ENCODE measurements at places on chromosomes 13 and 19.

- DNase-seq: no peak
Observed at GRCh38 chr13:38520041-38520440, 166.8 kb upstream of the FREM2 start.

- no peak for DNase-seq
Observed at GRCh38 chr13:112053167-112053743, 13.7 kb upstream of the SOX1 start.

DNA sequence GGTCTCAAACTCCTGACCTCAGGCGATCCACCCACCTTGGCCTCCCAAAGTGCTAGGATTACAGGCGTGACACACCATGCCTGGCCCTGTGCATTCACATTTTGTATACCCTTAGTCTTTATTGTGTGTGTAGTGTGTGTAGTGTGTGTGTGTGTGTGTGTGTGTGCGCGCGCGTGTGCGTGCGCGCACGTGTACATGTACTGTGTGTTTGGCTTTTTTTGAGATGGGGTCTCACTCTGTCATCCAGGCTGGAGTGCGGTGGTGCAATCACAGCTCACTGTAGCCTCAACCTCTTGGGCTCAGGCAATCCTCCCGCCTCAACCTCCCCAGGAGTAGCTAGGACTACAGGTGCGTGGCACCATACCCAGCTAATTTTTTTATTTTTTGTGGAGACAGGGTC lies 22.1 kb downstream of the ITM2B start:
- DNase-seq: no peak

GRCh38 chr13:71148396-71148795 lies 718.6 kb downstream of the DACH1 start:
- no peak for DNase-seq

DNA sequence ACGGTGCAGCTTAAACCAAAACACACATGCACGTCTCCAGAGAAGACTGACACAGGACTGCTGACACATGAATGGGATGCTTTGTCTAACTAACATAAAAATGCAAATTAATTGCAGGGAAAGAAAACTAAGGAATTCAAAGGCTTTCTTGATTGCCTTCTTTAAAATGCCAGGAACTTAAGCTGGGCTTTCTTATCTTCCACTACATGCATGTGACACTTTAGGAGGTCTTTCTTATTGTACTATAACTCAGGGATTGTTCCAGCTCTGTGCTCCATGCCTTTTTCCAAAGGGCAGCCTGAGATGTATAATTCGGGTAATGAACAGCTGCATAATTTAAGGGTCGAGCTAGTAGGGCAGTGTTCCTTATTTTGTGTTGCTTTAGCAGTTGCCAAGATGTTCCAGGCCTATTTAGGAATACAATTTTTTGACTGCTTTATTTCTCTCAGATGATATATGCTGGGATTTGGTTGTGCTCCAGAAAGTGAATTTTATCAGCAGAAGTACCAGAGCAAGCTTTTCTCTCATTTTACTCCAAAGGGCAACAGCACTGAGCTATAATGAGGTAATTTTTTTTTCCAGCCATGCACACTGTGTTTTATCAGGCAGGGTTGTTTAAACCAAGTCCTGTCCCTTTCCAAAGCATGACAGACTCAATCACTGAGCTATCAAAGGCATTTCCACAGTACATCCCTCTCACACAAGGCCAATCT lies 885.2 kb downstream of the PCDH9 start:
- no peak for DNase-seq

DNA sequence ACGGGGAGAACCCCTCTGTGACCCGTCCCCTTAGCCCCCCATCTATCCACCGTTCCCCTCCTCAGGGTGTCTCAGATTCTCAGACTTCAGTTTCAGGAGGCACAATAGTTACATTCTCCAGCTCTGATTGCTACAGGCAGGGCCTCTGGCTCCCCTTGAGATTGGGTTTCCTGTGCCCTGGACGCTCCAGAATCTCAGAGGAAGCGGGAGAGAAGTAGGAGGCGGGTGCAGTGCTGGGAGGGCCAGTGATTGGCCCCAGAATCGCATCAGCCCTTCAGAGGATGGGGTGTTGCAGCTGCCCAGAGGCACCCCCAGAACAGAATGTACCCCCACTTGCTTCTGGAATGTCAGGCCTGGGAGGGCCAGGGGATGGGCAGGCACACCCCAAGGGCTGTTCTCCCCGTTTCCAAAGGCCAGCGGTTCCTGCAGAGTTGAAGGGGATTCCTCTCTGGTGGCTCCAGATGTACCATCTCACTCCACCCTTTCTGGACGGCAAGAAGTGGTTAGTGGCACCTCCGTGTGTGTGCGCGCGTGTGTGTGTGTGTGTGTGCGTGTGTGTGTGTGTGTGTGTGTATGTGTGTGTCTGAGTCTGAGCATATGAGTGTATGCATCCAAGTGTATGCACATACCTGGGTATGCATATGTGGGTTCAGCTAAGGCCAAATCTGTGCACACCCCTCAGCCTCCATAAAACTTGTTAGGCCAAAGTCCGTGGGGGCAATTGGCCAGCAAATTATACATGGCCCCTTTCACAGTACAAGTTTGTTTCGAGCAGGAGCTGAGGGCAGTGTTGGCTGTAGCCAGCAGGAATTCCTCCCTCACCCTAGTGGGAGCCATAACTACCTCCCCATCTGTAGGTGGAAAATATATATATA lies 35.5 kb downstream of the LYL1 start:
- DNase-seq: no peak

GRCh38 chr19:32317086-32317485 lies 28.3 kb upstream of the ZNF507 start:
- DNase-seq: no peak

DNA sequence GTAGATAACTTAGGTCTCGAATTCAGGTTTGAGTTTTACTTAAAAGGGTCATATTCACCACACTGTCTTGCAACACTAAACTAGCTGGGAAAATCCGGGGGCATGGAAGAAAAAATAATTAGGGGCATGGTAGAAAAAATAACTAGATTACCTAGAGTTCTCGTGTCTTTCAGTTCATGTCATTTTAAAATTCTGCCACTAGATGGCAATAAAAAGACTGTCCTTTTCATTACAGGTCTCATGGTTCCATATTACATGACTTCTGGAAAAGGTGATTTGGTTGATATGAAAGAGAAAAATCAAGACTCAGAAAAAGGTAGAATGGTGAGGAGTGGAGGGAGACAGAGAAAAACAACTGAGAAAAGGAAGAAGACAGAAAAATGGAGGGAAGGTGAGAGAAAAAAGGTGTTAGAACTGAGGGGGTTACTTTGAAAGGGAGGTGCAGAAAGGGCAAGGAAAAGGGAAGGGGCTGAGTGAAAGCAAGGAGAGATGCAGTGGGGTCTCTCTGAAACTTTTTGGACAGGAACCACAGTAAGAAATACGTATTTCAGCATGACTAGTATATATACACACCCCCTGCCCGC lies 299.0 kb downstream of the KLF12 start:
- DNase-seq: peak; percentile 8

GRCh38 chr19:11566164-11566563 lies 7.1 kb upstream of the ELOF1 start:
- no peak for DNase-seq

DNA sequence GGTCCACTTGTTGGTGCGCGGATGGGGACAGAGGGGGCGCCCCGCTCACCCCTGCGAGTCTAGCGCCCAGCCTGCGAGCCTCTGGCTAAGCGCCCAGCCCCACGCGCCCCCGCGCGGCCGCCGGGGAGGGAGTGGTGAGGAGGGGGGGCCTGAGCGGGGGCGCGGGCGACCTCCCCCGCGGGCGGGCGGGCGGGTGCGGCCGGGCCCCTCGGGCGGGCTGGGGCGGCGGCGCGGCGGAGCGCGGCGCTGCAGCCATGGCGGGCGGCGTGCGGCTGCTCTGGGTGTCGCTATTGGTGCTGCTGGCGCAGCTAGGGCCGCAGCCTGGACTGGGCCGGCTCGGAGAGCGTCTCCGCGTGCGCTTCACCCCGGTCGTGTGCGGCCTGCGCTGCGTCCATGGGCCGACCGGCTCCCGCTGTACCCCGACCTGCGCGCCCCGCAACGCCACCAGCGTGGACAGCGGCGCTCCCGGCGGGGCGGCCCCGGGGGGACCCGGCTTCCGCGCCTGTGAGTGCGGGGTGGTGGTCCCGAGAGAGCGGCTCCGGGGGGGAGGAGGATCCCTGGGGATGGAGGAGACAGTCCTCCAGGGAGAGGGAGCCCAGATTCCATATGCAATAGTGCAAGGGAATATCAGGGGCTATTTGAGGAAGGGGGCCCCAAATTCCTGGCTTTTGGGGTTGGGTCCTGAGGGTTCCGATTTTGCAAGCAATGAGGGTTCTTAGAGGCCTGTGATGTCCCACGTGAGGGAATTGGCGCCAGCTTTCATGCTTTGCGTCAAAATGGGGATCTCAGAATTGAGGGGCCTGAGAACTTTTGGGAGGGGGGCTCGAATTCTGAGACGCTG lies at the start of gene LTBP4:
TSS of gene LTBP4 (plus strand) at position 236 of the 841 bp plus-strand sequence. CDS start at position 255, 19 bp downstream.
- no peak for DNase-seq

DNA sequence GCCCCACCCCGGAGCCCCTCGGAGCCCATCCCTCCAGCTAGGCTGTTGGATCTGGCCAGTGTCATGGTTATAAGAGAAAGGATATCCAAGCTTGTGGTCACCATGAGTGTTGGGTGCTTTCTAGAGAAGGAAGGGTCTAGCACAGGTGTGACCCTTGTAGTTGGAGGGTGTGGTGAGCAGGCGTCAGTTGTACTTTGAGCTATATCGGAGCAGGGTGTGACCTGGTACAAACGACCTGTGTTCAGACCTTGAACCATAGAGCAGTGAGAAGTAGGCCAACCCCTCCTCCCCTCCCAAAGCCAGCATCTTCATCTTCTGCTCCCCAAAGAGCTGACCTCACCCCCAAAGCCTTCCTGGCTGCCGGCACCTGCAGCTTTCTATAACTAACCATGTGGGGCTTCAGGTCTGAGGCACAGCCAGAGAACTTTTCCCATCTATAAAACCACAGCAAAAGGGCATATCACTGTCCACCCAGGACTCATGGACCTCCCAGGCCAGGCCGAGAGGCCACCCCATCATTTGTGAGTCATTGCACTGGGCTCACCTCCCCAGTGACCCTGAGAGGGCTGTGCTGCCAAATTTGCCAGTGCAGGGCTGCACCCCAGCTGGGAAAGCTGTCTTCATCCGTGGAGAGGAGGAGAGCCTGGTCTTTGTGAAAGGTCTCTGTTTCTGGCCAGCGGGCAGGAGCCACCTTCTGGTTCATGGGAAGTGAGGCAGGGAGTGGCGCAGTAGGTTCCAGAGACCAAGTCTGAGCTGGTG lies 14.2 kb downstream of the RAB8A start:
- DNase-seq: no peak

DNA sequence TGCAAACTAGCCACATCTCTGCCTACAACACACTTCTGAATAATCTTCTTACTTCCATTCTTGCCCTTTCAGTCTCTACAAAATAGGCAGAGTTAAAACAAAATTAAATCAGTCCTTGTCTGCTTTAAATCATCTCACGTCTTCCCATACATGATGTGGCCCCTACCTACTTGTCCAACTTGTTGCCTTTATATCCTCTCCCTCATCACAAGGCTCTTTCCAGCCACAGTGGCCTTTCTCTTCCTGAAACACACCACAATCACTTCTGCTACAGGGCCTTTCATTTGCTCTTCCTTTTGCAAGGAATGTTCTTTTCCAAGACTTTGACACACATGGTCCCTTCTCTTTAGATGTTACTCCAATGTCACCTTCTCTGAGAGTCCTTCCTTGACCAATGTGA lies 1.7 kb downstream of the RBM26 start:
- DNase-seq: no peak

- DNase-seq: no peak
Observed at GRCh38 chr13:77047649-77048343, 20.8 kb upstream of the FBXL3 start.

- DNase-seq: no peak
Observed at GRCh38 chr19:42292042-42292960, 9.6 kb upstream of the PRR19 start.

- DNase-seq: no peak
Observed at GRCh38 chr19:46745521-46746280, at the start of gene FKRP. Gene FKRP (plus strand): TSS chr19:46746057. CDS start chr19:46755451, 9,394 bp downstream.

GRCh38 chr13:44810061-44810840 lies 179.0 kb downstream of the NUFIP1 start:
- DNase-seq: no peak

- DNase-seq: no peak
Observed at GRCh38 chr13:94178625-94179244, 300.7 kb downstream of the DCT start.

- DNase-seq: no peak
Observed at GRCh38 chr19:45716359-45717130, 14.2 kb downstream of the FBXO46 start.

- no peak for DNase-seq
Observed at GRCh38 chr19:6662702-6663101, 7.3 kb downstream of the TNFSF14 start.

GRCh38 chr13:25097426-25097825 lies 1.5 kb downstream of the PABPC3 start:
- DNase-seq: no peak

- DNase-seq: no peak
Observed at GRCh38 chr19:38204096-38204495, 19.9 kb downstream of the DPF1 start.

DNA sequence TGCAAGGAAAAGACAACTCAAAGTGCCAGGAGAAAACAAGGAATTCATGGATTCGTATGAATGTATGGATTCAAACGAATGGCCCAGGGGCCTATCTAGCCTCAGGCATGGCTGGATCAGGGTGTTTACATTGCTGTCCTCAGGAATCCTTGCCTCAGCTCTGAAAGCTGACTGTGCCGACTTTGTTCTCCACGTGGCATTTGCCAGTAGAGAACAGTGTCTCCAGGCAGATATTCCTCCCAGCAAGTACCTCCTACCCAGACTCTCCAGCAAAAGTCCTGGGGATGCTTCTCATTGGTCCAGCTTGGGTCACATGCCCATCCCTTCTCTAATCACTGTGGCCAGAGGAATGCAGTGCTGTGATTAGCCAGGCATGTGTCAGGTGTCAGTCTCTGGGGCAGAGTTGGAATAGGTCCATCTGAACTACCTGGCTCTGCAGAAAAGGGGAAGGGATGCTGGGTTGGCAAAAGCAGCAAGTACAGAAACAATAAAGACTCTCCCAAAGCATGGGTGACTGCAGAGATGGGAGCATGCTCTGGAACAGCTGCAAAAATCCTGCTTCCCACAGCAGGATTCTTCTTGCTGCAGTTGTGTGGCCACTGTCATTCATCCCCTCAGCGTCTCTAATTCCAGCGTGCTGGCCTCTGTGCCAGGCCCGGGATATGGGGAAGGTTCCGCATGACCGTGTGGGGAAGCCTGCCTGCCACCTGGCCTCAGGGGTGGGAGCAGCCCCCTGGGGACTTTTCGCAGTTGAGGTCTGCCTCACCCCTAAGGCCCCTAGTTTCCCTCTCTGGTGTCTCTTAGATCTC lies 30.0 kb downstream of the CCNE1 start:
- DNase-seq: no peak

GRCh38 chr19:30547246-30547645 lies 175.1 kb downstream of the ZNF536 start:
- no peak for DNase-seq

DNA sequence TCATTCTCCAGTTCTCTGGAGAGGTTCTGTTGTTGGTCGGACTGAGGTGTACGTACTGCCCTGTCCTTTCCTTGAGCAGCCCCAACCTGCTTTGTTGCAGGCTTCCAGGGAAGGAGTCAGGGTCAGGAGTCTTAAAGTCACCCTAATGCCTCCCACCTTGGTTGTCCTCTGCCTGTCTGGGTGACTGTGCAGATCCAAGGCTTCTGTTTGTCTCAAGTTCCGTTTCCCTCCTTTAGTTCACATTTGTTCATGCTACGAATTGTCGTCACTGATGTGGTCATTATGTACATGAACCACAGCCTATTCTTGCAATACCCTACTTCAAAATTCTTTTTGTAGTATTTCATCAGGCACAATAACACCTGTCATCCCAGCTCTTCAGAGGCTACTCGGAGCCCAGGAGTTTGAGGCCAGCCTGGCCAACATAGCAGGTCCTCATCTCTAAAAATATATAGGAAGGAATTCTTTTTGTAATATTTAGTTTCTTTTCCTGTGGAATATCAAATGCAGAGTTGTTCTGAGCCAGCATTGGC lies 7.4 kb downstream of the ZNF586 start:
- no peak for DNase-seq

Measured in GM04503 (cell line).